ENCODE measurements at places on chromosomes 3 and 15.
A peak's percentile ranks its signal among the peaks of the same experiment; 100 is the strongest.

GRCh38 chr3:48285132-48285531 lies 44.2 kb downstream of the ZNF589 start:
- DNase-seq: peak; percentile 25

DNA sequence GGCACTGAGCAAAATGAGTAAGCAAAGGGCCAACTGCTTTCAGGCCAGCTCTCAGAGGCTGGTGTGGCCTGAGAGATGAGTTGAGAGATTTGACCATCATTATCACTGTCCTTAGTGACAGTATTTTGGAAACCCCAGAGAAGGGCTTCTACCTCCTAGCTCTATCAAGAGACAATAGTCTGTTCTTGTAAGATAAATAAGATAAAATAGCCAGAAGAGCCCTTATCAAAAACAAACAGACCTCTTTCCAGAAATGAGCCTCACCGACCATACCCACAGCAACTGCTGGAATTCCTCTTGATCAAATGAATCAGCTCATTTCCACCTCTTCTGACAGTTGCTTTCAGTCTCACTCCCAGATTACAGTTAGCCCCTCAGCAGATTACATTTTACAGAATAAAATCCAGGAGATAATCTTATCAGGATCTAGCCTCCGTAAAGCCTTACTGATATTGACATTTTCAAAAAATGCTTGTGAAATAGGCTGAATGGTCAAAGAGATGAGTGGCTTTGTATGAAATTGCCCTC lies 4.5 kb downstream of the HDC start:
- DNase-seq: no peak

GRCh38 chr3:50455161-50456018 lies 48.0 kb downstream of the CACNA2D2 start:
- DNase-seq: no peak

- DNase-seq: no peak
Observed at GRCh38 chr3:24520976-24521419, 26.3 kb upstream of the THRB start.

DNA sequence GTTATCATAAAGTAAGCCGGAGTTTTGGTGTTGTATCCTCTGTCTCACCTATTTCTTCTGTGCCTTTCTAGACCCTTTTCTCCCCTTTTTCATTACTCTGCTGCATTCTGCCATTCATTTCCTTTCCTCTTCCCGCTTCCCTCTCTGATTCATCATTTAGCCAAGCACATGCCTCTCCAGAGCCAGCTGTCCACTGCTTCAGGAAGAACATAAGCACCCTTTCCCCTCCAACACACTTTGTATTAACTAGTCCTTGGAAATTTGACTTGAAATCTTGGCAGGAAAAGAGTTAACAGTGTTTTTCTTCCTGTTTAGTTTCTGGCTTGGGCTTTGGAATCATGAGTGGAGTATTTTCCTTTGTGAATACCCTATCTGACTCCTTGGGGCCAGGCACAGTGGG lies 9.7 kb downstream of the APH1B start:
- DNase-seq: no peak

GRCh38 chr3:84904816-84905555 lies 53.8 kb upstream of the CADM2 start:
- peak; percentile 80 for DNase-seq

DNA sequence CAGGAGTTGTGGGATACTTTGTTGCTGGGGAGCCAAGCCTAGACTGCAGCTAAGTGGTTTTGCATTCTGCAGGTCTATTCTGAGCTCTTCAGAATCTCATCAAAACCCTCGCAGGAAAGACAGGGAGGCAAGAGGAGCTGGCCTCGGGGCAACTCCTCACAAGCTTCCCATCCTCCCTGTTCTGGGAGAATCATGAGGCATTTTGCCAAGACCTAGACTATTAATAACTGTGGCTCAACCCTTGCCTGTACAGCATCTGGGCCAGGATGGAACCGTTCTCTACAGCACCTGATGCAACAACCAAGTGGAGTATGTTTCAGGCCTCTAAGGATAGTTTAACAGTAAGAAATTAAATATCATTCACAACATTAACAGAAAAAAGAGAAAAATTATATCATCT lies 20.2 kb upstream of the SLC6A20 start:
- DNase-seq: peak; percentile 38

DNA sequence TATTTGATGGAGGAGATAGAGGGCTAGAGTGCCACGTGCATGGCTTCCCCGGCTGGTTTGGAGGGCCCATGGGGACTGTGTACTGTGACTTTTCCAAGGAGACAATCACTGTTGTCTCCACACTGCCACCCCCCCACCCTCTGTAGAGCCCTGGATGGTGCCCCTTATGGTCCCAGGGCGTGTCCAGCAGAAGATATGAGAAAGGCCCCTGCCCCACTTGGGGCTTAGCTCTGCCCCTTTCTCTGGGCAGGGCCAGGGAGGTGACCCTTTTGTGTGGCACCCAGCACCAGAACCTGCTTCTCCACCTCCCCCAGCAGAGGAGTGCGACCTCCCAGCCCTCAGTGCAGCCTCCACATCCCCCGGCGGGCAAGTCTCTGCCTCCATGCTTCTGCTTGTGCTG lies 32.1 kb downstream of the SPSB4 start:
- no peak for DNase-seq

- no peak for DNase-seq
Observed at GRCh38 chr15:48596415-48596814, 49.1 kb downstream of the FBN1 start.

GRCh38 chr3:56915966-56916586 lies 114.3 kb upstream of the ARHGEF3 start:
- no peak for DNase-seq

DNA sequence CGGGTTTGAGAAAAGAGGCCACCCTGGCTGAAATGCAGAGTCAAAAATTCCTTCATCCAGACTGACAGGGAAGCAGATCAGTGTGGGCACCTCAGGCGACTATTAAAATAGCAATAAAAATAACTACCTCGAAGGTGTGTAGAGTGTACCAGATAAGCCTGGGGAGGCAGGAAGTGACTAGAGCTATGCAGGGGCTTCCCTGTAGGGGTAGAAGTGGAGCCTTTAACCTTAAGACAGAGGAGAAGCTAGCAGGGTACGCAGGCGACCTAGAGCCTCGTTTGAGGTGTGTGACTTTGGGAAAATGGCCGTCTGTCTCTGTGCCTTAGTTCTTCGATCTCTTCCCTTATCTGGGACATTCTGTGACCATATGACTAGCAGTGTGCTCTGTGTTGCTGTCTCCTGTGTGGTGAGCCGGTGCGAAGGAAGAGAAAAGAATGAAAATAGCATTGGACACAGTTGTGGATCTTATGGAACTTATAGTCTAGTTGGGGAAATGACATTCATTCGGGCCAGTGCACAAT lies 17.6 kb downstream of the BHLHE40 start:
- no peak for DNase-seq

- no peak for DNase-seq
Observed at GRCh38 chr3:189685860-189686259, 54.7 kb downstream of the TP63 start.

DNA sequence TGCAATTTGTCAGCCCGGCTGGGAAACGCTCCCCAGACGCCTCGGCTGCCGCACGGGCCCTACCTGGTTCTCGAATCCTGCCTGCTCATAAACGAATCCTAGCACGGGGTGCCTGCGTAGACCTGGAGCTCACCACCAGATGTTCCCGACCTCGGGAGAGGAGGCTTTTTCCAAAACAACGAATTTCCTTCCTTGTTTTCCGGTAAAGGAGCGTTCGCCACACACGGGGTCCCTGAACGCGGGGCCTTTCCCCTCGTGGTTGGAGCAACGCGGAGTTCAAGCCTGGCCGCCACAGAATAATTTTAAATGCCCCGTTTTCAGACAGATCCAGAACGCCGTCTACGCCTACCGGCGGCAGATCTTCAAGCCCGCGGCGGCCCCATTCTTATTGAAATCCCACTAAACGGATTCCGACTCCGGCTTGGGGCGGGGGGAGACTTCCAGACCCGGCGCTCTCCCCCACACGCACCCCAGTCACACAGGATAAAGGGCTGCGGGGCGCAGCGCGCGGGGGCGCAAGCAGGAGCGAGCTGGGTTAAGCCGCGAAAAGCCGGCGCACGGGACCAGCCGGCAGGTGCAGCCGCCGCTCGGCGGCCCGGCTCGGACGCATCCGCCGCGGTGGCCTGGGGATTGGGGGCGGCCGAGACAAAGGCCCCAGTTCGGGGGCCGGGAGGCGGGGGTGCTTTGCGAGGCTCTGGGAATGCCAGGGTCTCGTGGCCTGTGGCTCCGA lies 895 bp downstream of the GATA2 start:
- no peak for DNase-seq

DNA sequence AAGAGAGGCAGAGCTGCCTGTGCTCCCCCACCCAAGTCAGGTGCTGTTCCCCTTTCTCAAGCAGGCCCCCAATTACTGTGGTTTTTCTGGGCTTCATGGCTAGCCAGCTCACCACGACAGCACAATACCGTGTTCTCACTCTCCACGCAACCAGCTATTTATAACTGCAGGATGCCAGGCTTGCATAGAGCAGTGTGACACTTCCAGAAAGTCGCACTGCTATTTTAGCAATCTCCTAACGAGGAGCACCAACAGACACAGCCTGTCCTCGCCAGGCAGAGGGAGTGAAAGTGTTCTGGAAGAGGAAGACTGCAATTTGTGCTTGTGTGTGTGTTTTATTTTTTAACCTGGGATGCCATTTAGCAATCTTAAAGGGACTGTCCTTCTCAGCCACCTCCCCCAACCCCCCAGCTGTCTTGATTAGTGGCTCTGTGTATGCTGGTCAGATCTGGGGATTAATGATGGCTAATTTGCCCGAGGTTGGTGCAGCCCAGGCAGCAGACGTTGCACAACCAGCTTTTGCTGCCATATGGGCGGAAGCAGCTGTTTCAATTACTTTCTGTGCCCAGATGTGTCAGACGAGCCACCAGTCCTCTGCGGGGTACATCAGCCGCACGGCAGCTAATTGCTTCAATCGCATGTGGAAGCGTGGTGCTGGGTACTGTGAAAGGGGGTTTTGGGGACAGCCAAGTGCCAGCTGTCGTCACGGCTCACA lies 268.0 kb upstream of the ARRDC4 start:
- peak; percentile 11 for DNase-seq

DNA sequence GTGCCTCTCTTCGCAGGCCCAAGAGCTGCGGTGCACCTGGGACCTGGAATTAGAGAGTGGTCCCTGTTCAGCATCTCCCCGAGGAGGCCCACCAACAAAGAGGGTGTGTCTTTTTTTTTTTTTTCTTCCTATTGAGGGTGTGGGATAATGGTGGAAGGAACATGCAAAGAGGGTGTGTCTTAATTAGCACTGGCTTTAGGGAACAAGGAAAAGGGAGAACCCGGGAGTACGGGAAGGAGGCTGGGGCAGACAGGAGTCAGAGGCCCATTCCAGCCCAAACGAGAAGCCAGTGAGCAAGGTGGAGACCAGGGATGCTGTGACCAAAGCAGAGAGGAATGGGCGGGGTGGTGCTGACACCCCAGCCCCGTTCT lies 429 bp upstream of the LOXL1 start:
- DNase-seq: no peak

- DNase-seq: no peak
Observed at GRCh38 chr3:171516765-171517164, 56.6 kb upstream of the TNIK start.

- DNase-seq: peak; percentile 20
Observed at GRCh38 chr15:55819397-55820034, 76.6 kb upstream of the PRTG start.

DNA sequence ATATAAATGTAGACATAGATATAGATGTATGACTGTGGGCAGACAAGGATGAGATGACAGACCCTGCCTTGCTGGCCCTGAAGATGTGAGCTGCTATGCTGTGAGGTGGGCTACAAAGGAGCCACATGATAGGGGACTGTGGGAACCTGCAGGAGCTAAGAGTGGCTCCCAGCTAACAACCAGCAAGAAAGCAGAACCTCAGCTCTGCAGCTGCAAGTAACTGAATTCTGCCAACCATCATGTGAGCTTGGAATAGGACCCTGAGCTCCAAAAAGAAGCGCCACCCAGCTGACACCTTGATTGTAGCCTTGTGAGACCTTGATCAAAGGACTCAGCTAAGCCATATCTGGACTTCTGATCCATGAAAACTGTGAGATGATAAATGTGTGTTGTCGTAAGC lies 123.3 kb upstream of the GRM7 start:
- no peak for DNase-seq

GRCh38 chr3:107881509-107881908 lies 209.3 kb downstream of the CD47 start:
- DNase-seq: no peak

GRCh38 chr3:149494759-149495580 lies 20.5 kb downstream of the TM4SF4 start:
- no peak for DNase-seq

DNA sequence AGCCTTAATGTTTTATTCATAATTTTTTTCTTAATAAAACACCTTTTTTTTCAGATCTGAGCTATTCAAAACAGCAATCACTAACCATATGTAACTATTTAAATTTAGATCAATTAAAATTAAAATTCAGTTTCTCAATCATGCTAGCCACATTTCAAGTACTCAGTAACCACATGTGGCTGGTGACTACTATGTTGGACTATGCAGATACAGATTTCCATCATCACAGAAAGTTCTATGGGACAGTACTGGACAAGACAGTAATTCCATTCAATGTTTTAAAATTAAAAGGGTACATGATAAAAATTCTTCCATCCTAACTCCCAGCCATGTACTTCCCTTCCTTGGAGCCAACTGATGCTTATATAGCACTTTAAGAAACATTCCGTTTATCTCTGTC lies 119.3 kb downstream of the GLDN start:
- no peak for DNase-seq

DNA sequence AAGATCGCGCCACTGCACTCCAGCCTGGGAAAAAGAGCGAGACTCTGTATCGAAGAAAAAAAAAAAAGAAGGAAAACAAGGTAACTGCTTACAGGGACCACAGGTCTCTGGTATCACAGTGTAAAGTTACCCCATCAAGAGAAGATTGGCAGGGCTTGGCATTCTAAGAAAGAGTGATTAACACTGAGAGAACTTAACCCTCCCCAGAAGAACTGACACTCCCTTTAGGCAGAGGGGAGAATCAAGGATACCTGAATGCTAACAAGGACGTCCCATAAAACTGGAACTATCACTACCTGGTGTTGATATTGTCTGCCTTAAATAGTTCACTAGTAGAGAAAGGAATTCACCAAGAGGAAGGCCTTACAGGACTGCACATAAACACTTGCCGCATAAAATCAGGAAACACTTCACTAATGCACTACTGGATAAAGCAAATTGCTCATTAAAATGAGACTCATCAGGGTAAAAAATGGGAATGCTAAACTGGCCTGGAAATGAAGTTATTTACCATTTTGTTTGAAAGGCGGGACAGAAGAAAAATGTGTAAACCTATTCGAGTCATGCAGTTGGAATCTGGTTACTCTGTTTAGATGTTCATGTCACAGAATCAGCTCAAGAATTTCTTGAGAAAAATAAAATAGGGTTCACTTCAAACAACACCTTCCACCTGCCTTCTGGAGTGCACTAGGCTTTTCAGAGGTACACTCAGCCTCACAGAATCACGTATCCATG lies 121.6 kb downstream of the FOXP1 start:
- DNase-seq: no peak

- DNase-seq: no peak
Observed at GRCh38 chr3:158731486-158731885, 771 bp downstream of the RARRES1 start.

- DNase-seq: no peak
Observed at GRCh38 chr15:90550919-90551318, 21.2 kb downstream of the CRTC3 start.

GRCh38 chr3:137202941-137203340 lies 245.2 kb downstream of the IL20RB start:
- no peak for DNase-seq

Measured in muscle of back (tissue), 13 donors.